HT-29 (cell line): ENCODE measurements at places on chromosomes 3 and 15. TPM values are rescaled to one million over a fixed set of nuclear protein-coding genes. Genes with fewer than 3 reads are reported as not detected.

TTC23 gene
- total RNA-seq = 8.3 and 8.6 TPM in 2 replicates

DNA sequence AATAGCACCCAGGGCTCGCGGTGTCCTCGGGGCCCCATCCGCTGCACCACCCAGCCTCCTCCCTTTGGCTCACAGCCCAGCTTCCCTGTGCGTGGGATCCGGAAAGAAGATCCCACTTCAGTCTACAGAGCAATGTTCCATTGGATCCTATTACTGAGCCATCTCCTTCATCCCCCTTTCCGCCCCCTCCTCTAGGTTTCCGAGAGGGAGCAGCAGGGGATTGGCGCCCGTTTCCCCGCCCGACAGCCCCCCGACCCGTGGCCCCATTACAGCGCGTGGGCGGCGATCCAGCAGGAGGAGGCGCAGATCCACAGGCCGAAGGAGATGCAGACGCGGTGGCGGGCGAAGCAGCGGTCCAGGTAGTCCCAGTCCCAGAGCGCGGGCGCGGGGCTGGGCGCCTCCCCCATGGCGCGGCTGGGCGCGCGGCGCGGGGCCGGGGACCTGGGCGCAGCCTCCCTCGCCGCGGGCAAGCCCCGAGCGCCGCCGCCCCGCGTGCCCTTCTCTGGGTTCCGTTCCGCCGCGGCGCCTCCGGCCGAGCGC is 340 bp downstream of the TMEM44 start:
- peak; percentile 60 for DNase-seq

GRCh38 chr3:55416331-55416821 is 70.7 kb downstream of the WNT5A start:
- DNase-seq = no peak

DNA sequence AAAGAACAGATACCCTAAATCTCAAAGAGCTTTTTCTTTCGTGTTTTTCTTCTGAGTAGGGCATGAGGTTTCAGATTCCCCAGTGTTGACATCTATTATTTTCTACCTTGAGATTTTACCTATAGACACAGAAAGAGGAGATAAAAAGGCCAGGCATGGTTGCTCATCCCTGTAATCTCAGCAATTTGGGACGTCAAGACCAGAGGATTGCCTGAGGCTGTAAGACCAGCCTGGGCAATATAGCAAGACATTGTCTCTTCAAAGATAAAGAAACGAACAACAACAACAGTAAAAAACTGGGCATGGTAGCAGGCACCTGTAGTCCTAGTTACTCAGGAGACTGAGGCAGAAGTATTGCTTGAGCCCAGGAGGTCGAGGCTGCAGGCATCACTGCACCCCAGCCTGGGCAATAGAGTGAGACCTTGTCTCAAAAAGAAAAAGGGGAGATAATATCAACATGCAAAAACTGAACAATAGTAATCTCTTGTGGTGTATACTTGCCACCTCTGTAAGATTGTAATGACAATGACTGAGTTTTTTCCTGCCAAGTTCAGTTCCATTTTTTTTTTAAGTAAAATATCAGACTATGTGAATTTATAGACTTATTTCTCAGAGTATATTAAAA is 71.3 kb downstream of the MBNL1 start:
- no peak for DNase-seq

- DNase-seq = peak; percentile 32
Measured at GRCh38 chr3:117252208-117252607, 542.6 kb downstream of the TUSC7 start.

DNA sequence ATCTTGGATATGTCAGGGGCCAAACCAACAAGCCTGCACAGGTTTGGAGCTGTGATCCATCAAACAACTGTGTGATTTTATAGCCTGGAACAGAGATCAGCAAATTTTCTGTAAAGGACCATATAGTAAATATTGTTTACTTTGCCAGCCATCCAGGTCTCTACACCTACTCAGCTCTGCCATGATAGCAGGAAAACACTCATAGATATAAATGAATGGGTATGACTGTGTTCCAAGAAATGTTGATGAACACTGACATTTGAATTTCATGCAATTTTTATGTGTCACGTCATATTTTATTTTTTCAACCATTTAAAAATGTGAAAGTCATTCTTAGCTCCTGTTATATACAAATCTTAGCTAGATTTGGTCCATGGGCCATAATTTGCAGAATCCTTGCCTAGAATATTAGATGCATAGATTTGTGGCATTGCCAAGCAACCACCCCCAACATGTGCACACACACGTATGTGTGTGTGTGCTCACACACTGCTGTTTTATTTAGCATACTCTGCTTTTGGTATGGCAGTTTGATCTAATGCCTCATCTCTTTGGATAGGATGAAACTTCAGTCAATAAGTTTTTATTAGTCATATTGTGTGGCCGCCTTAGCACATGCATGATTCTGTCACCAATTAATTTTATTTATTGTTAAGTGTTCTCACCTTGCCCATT is 6.4 kb downstream of the ATXN7 start:
- no peak for DNase-seq

GRCh38 chr15:48579945-48580671 is 65.4 kb downstream of the FBN1 start:
- DNase-seq = no peak
